ENCODE measurements at places on chromosomes 13 and 19. TPM values are rescaled to one million over a fixed set of nuclear protein-coding genes. Genes with fewer than 3 reads are reported as not detected.

Gene CBY2
- total RNA-seq, result not detected

Gene DNAJC15
- total RNA-seq, result 13.9 TPM

Gene ASPDH
- not detected for total RNA-seq

Gene PRR36
- 0.10 TPM for total RNA-seq

Gene PAF1
- 44.0 TPM for total RNA-seq

Gene CPB2
- total RNA-seq, result not detected

Gene KL
- 0.72 TPM for total RNA-seq

Gene TEKTIP1
- 2.2 TPM for total RNA-seq

Gene NEK3
- total RNA-seq, result 1.5 TPM

Gene ERFL
- 1.1 TPM for total RNA-seq

Gene CEACAM7
- total RNA-seq, result not detected

Gene NLRP9
- not detected for total RNA-seq

Gene SIGLEC11
- not detected for total RNA-seq

Gene RASIP1
- 0.40 TPM for total RNA-seq

Gene C19orf18
- not detected for total RNA-seq

Gene ZNF582
- 3.2 TPM for total RNA-seq

Gene KLF5
- 2.9 TPM for total RNA-seq

Gene PSG5
- not detected for total RNA-seq

Gene GPALPP1
- total RNA-seq, result 32.2 TPM

Gene ZNF790
- 9.0 TPM for total RNA-seq

Gene COL5A3
- total RNA-seq, result 0.04 TPM

Gene SLITRK1
- not detected for total RNA-seq

Gene PEAK3
- not detected for total RNA-seq

Gene PCP2
- total RNA-seq, result 1.4 TPM

Gene LGALS14
- total RNA-seq, result 0.39 TPM

Gene ZNF723
- 0.14 TPM for total RNA-seq

Gene OR7A5
- total RNA-seq, result not detected

Gene LMTK3
- total RNA-seq, result 2.8 TPM

Gene CEACAM18
- total RNA-seq, result not detected

Gene STOML3
- total RNA-seq, result not detected

Gene C1QTNF9
- total RNA-seq, result not detected

Gene ZNF540
- total RNA-seq, result 0.82 TPM

Gene WDR62
- 20.4 TPM for total RNA-seq

Gene ATP8B3
- 2.3 TPM for total RNA-seq

Gene RXFP2
- total RNA-seq, result not detected

Gene DCT
- not detected for total RNA-seq

Gene ZNF177
- total RNA-seq, result 0.74 TPM

Gene PIAS4
- 26.3 TPM for total RNA-seq

Gene C19orf73
- 1.3 TPM for total RNA-seq

Gene PLIN4
- not detected for total RNA-seq

Gene NLRP11
- total RNA-seq, result 0.19 TPM

Gene DIAPH3
- 21.0 TPM for total RNA-seq

Gene RFPL4A
- total RNA-seq, result not detected

Gene NAPSA
- total RNA-seq, result 16.1 TPM

Gene JSRP1
- 0.50 TPM for total RNA-seq

Gene GZMM
- 49.0 TPM for total RNA-seq

Gene SIGLEC5
- total RNA-seq, result not detected

Gene ZNF442
- 1.3 TPM for total RNA-seq

Data from activated naive CD8-positive, alpha-beta T cell treated with anti-CD3 and anti-CD28 coated beads for 36 hours (primary cell).